Central memory CD8-positive, alpha-beta T cell (primary cell): ENCODE measurements at places on chromosomes 5 and 9.

DNA sequence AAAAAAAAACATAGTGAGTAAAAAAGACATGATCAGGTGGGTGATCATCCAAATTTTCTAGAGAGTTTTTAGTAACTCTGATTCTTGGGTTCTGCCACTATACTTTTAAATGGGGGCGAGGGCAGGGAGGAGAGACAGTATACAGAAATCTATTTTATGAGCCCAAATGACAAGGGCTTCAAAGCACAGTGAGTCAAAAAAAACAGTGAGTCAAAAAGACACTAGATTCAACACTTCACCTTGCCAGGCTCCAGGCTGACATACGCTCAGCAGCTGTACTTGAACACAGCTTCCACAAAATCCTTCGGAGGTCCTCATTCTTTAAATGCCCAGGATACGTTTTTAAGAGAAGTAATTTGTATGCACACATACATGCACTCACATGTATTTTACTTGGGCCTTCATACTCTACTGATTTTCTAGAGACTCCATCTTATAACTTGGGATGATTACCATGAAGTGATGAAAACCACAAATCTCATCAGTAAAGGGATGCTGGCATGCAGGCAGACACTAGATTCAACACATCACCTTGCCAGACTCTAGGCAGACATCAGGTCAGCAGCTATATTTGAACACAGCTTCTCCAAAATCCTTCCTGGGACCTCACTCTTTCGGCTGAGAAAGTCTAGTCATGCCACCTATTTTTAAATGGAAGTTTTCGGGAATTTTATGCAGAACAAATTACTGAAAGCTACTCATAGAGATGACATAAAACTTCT, 28.8 kb downstream of the NR3C1 start:
- no peak for DNase-seq
- peaks cover 60% of the 10 kb centered on the region for H3K4me1 ChIP-seq
- H3K4me3 ChIP-seq, result no peak overlapping the region
- H3K36me3 ChIP-seq, result peaks cover 15% of the 10 kb centered on the region

DNA sequence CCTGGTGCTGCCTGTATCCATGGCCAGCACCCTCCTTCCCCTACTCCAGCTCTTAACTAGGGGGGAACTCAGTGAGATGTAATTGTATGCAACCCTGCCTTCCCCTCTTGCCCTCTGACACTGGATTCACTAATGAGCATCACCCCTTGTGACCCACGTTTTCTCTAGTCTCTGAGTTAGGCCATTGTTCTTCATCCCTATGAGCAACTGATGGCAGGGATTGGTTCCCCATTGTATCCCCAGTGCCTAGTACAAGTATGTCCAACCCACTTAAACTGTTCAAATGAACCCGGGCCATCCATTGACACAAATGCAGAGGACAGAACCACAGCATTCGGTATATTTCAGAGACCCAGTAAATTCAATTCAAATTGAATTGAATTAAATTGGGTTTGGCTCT, 77.6 kb upstream of the ASTN2 start:
- H3K27ac ChIP-seq, result no peak overlapping the region
- H3K27me3 ChIP-seq, result no peaks in the 10 kb centered on the region

GRCh38 chr5:80182809-80183580, 72.9 kb downstream of the SERINC5 start:
- H3K36me3 ChIP-seq, result peaks cover 5% of the 10 kb centered on the region
- DNase-seq, result no peak
- H3K27me3 ChIP-seq, result no peaks in the 10 kb centered on the region
- H3K27ac ChIP-seq, result peak overlapping the region; percentile 69
- H3K4me3 ChIP-seq, result peak overlapping the region; percentile 0

- H3K4me3 ChIP-seq, result no peak overlapping the region
- no peak for DNase-seq
These were observed 95.9 kb downstream of the UGCG start for GRCh38 chr9:111992523-111992922.

- H3K4me1 ChIP-seq, result peaks cover 17% of the 10 kb centered on the region
- no peak overlapping the region for H3K4me3 ChIP-seq
- no peak overlapping the region for H3K27ac ChIP-seq
- DNase-seq, result no peak
- H3K36me3 ChIP-seq, result peaks cover 6% of the 10 kb centered on the region
- no peaks in the 10 kb centered on the region for H3K27me3 ChIP-seq
These were observed 2.0 kb downstream of the HAVCR2 start for GRCh38 chr5:157106630-157107461.

- H3K27me3 ChIP-seq, result no peaks in the 10 kb centered on the region
- no peak overlapping the region for H3K4me3 ChIP-seq
- no peak for DNase-seq
These were observed 548.6 kb downstream of the CSNK1G3 start for GRCh38 chr5:124060413-124061067.

GRCh38 chr5:73280821-73281746, 108.1 kb downstream of the TMEM174 start:
- H3K27ac ChIP-seq, result no peak overlapping the region
- H3K4me3 ChIP-seq, result no peak overlapping the region
- H3K4me1 ChIP-seq, result no peaks in the 10 kb centered on the region
- peaks cover 2% of the 10 kb centered on the region for H3K36me3 ChIP-seq

DNA sequence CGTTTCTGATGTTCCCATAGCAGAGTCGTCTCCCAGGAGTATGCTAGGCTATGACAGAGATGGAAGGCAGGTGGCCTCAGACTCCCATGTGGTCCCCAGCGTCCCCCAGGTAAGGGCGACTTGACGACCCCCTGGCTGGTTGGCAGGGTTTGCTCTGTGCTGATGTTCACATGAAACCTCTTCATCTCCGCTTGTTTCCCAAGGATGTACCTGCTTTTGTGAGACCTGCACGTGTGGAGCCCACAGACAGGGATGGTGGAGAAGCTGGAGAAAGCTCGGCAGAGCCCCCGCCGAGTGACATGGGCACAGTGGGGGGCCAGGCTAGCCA, 108.3 kb downstream of the WNK2 start:
- H3K27me3 ChIP-seq, result peaks cover 45% of the 10 kb centered on the region
- peaks cover 4% of the 10 kb centered on the region for H3K4me1 ChIP-seq
- DNase-seq, result no peak

- H3K4me3 ChIP-seq, result no peak overlapping the region
- H3K36me3 ChIP-seq, result no peaks in the 10 kb centered on the region
- H3K27ac ChIP-seq, result no peak overlapping the region
- no peaks in the 10 kb centered on the region for H3K27me3 ChIP-seq
These were observed 176.4 kb upstream of the MRPS30 start for GRCh38 chr5:44632344-44632743.

DNA sequence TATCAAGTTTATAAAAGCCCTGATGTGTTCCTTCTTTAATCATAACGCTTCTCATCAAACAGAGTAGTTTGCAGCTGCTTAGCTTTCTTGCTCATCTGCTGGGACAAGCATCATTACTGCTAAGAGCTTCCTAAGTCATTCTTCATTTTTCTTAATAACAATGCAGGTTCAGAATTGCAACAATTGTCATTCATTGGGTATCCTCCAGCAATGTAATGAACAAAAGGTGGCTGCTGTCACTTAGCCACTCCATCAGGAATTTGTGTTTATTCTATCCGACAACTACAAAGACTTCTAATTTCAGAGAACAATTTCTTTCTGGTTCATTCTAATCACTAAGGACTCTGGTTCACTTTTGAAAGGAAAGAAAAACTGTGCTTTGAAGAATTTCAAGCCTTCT, 836.7 kb upstream of the CDH10 start:
- no peaks in the 10 kb centered on the region for H3K36me3 ChIP-seq
- H3K27me3 ChIP-seq, result no peaks in the 10 kb centered on the region
- no peak for DNase-seq
- no peak overlapping the region for H3K27ac ChIP-seq
- no peak overlapping the region for H3K4me3 ChIP-seq

GRCh38 chr5:154842689-154843530, 7.5 kb downstream of the FAXDC2 start:
- H3K27me3 ChIP-seq, result no peaks in the 10 kb centered on the region
- no peak overlapping the region for H3K4me3 ChIP-seq
- H3K4me1 ChIP-seq, result no peaks in the 10 kb centered on the region
- H3K27ac ChIP-seq, result no peak overlapping the region

GRCh38 chr9:80156262-80156661, 584.5 kb downstream of the TLE4 start:
- H3K4me3 ChIP-seq, result no peak overlapping the region
- no peaks in the 10 kb centered on the region for H3K36me3 ChIP-seq
- no peaks in the 10 kb centered on the region for H3K27me3 ChIP-seq
- DNase-seq, result no peak
- no peaks in the 10 kb centered on the region for H3K4me1 ChIP-seq

GRCh38 chr5:65834306-65834705, 92.1 kb upstream of the ERBIN start:
- no peaks in the 10 kb centered on the region for H3K27me3 ChIP-seq
- no peaks in the 10 kb centered on the region for H3K4me1 ChIP-seq
- H3K4me3 ChIP-seq, result no peak overlapping the region
- H3K27ac ChIP-seq, result no peak overlapping the region
- no peaks in the 10 kb centered on the region for H3K36me3 ChIP-seq
- DNase-seq, result no peak

DNA sequence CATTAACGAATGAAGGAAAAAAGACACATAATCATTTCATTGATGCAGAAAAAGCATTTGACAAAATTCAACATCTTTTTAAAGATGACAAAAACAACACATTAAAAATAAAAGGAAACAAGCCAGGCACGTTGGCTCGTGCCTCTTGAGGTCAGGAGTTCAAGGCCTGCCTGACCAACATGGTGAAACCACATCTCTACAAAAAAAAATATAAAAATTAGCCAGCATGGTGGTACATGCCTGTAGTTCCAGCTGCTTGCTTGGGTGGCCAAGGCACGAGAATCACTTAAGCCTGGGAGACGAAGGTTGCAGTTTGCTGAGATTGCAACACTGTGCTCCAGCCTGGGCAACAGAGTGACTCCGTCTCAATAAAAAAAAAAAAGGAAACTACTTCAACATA, 77.0 kb downstream of the ERCC6L2 start:
- no peak overlapping the region for H3K4me3 ChIP-seq
- no peaks in the 10 kb centered on the region for H3K27me3 ChIP-seq
- H3K36me3 ChIP-seq, result peaks cover 2% of the 10 kb centered on the region
- peaks cover 7% of the 10 kb centered on the region for H3K4me1 ChIP-seq
- H3K27ac ChIP-seq, result no peak overlapping the region

- H3K27me3 ChIP-seq, result peaks cover 4% of the 10 kb centered on the region
- H3K4me3 ChIP-seq, result no peak overlapping the region
- H3K27ac ChIP-seq, result no peak overlapping the region
- no peaks in the 10 kb centered on the region for H3K4me1 ChIP-seq
These were observed 28.3 kb downstream of the ARHGEF28 start for GRCh38 chr5:73654171-73654811.

DNA sequence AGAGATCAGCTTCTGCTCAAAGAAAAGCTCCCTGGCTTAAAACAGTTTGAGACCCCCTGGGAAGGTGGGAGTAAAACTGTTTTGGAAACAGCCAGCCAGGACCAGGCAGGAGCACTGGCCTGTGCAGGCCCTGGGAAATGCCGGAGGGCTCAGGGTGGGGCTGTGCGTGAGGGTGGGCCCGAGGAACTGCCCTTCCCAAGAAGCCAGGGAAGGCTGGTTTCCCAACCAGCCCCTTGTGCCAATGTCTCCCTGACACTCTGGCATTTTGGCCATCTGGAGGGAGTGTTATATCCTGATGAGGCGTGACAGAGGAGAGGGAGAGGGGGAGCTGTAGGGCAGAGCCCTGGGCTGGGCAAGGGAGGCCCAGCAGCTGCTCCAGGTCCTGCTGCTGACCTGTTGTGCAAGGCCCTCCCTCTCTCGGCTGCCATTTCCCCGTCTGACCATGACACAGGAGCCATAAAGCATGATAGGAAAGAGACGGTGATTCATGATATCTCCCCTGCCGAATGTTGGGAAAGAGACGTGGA, 16.1 kb downstream of the OLFML2A start:
- no peaks in the 10 kb centered on the region for H3K36me3 ChIP-seq
- peak overlapping the region; percentile 44 for H3K27ac ChIP-seq
- no peak for DNase-seq
- no peaks in the 10 kb centered on the region for H3K4me1 ChIP-seq
- H3K4me3 ChIP-seq, result no peak overlapping the region

DNA sequence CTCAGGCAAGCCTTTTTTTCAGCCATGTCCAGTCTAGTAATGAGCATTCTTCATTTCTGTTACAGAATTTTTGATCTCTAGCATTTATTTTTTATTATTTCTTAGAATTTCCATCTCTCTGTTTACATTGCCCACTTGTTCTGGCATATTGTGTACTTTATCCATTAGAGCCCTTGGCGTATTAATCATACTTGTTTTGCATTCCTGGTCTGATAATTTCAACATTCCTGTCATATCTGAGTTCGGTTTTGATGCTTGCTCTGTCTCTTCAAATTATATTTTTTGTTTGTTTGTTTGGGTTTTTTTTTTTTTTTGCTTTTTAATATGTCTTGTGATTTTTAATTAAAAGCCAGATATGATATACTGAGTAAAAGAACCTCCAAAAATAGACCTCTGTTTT, 23.0 kb upstream of the JAK2 start:
- H3K27ac ChIP-seq, result no peak overlapping the region
- DNase-seq, result no peak
- no peak overlapping the region for H3K4me3 ChIP-seq
- H3K36me3 ChIP-seq, result no peaks in the 10 kb centered on the region
- H3K27me3 ChIP-seq, result no peaks in the 10 kb centered on the region

DNA sequence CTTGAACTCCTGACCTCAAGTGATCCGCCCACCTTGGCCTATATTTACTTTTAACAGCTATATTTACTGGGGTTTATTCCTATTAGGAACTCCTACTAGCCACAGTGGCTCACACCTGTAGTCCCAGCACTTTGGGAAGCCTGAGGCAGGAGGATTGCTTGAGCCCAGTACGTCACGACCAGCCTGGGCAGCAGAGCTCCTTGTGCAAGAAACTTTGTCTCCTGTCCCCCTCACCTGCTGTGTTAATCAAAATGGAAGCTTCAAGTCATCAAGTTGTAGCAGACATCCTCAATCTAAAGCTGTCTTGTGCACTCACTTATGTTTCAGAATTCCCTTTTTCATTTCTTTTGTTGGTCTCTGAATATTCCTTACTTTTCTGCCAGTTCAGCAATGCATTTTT, 15.0 kb upstream of the SPRY4 start:
- H3K4me3 ChIP-seq, result no peak overlapping the region
- no peak for DNase-seq
- H3K27ac ChIP-seq, result no peak overlapping the region
- H3K4me1 ChIP-seq, result no peaks in the 10 kb centered on the region

- no peak for DNase-seq
- H3K27me3 ChIP-seq, result no peaks in the 10 kb centered on the region
- no peak overlapping the region for H3K27ac ChIP-seq
- H3K4me3 ChIP-seq, result no peak overlapping the region
- peaks cover 21% of the 10 kb centered on the region for H3K36me3 ChIP-seq
- peaks cover 34% of the 10 kb centered on the region for H3K4me1 ChIP-seq
These were observed 4.4 kb downstream of the NOP16 start for GRCh38 chr5:176383961-176384360.
